ENCODE measurements at places on chromosomes 1 and 21. TPM values are rescaled to one million over a fixed set of nuclear protein-coding genes. Genes with fewer than 3 reads are reported as not detected.

The TFF3 gene
- 22.4 TPM for total RNA-seq

The LY9 gene
- 3.5 TPM for total RNA-seq

The SNX7 gene
- total RNA-seq, result 34.6 TPM

The TMPRSS3 gene
- total RNA-seq, result 15.4 TPM

The LMX1A gene
- not detected for total RNA-seq

The NUDT17 gene
- 3.8 TPM for total RNA-seq

- no peak overlapping the region for H3K4me3 ChIP-seq
- no peaks in the 10 kb centered on the region for H3K4me1 ChIP-seq
- H3K27ac ChIP-seq, result no peak overlapping the region
Measured at GRCh38 chr1:111481387-111482221, 7.8 kb downstream of the C1orf162 start.

GRCh38 chr1:35524106-35524505 lies 33.1 kb downstream of the KIAA0319L start:
- H3K27me3 ChIP-seq, result no peaks in the 10 kb centered on the region
- H3K27ac ChIP-seq, result no peak overlapping the region
- no peak overlapping the region for H3K4me3 ChIP-seq
- DNase-seq, result no peak
- no peaks in the 10 kb centered on the region for H3K36me3 ChIP-seq

DNA sequence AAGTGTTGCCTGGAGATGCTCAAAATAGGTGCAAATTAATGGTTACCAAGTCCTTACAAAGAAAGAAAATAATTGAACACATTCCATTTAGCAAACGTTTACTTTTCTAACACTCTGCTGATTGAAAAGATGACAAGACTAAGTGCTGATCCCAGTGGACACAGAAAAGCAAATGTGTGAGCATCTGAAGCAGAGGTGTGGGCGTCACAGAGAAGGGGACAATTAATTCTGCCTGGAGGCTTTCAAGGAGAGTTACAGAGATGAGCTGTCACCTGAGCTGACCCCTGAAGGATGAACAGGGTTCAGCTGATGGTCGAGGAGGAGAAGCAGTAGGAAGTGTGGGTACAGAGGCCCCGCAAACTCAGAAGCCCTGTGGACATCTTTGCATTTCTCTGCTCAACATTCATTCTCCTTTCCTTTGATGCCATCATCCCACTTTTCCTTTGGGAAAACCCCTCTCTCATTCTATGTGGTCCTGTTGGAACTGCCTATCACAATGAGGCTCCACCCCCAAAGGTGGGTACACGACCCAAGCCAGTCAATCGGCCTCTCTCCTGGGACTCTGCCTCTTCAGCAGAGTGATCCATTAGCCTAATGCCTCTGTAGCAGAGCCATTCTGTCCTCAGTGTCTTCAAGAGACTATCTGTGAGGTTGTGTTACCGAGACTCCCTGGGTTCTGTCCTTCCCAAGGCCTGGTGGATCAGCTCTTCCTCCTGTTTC lies 17.2 kb upstream of the PLA2G2E start:
- DNase-seq, result no peak
- H3K4me3 ChIP-seq, result no peak overlapping the region
- H3K27me3 ChIP-seq, result no peaks in the 10 kb centered on the region
- H3K27ac ChIP-seq, result no peak overlapping the region
- no peaks in the 10 kb centered on the region for H3K36me3 ChIP-seq

GRCh38 chr1:10149231-10149630 lies 61.1 kb upstream of the KIF1B start:
- DNase-seq, result no peak
- H3K27ac ChIP-seq, result no peak overlapping the region
- no peaks in the 10 kb centered on the region for H3K4me1 ChIP-seq
- peaks cover 3% of the 10 kb centered on the region for H3K36me3 ChIP-seq

Data from kidney (tissue), 22 donors.